ENCODE measurements at places on chromosomes 4 and X.
A peak's percentile ranks its signal among the peaks of the same experiment; 100 is the strongest.

DNA sequence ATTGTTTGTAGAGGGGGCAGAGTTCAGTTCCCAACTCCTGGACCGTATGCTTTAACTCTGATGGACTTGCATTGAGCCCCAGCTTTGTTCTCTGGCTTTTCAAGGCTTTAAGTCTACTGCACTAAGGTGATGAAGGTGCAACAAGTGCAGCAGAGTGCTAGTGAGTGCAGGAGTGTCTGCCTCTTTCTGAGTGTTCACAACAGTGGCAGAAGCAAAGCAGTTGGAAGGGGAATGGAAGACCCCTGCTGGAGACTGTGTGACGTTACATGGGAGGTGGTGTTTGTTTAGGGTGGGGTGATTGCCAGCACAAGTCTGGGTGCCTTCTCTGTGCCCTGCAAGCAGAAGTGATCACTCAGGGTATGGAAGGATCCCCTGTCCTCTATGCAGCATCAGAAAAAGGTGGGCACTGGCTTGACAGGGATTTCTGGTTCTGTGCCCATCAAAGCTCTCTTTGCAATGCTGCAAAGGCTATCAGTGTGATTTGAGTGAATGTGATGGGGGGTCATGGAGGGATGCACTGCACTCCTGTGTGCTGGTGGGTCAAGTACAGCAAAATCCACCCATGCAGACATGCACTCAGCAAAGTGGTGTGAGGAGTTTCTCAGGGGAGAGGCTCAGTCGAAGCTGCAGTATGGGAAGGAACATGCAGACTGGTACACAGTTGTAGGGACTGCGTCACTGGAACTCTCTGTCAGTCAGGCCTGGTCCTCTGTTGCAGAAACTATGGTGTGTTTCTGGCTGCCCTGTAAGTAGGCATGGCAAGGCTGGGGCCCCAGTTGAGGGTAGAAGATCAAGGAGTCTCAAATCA, 70.9 kb upstream of the UGT2B7 start:
- DNase-seq: peak; percentile 51

DNA sequence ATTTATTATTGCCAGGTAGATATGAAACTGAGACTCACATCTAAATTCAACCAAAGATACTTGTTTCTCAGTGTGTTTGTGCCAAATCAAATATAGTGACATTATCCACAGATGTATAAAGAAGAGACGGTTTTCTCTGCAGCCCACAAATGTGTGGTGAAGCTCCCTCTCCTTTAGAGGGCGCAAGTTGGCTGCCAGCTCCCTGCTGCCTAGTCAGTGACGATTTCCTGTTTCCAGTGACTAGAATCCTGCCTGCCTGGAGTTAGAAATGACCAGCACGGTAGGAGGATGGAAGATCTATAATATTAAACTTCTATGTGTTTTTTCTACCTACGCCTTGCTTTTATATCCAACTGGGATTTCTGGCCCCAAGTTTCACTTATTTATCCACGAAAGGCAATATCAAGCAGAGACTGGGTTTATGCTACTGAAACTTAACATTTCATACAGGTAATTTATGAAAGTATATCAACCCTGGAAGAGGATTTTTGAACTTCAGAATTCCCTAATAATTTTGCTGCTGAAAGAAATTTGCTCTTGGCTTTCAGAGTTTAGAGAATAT, 1793.7 kb upstream of the TENM3 start:
- DNase-seq: no peak

DNA sequence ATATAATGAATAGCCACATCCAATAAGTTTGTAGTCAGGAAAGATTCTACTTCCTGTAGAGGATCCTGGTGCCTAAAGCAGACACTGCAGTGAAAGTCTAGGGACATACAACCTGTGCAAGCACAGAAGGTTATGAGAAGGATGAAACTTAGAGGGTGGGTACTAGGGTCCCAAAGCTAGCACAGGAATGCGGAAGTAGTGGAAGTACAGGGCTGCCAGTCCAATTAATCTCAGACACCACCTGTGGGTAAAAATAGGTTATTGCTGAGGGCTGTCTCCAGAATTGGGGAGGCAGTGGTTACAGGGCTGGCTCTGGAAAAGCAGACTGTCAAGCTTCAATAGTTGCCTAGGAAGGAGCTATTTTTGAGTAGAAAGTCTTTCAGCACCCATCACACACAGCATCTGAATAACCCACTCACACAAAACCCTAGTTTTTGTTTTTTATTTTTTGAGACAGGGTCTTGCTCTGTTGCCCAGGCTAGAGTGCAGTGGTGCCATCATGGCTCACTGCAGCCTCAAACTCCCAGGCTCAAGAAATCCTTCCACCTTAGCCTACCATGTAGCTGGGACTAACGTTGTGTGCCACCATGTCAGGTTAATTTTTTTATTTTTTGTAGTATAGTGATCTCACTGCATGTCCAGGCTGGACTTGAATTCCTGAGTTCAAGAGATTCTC, 50.8 kb upstream of the ELF2 start:
- DNase-seq: no peak

- no peak for DNase-seq
Measured at GRCh38 chrX:103846386-103846785, 14.3 kb upstream of the RAB9B start.

- DNase-seq: no peak
Measured at GRCh38 chrX:22594766-22595165, 322.1 kb downstream of the CBLL2 start.

DNA sequence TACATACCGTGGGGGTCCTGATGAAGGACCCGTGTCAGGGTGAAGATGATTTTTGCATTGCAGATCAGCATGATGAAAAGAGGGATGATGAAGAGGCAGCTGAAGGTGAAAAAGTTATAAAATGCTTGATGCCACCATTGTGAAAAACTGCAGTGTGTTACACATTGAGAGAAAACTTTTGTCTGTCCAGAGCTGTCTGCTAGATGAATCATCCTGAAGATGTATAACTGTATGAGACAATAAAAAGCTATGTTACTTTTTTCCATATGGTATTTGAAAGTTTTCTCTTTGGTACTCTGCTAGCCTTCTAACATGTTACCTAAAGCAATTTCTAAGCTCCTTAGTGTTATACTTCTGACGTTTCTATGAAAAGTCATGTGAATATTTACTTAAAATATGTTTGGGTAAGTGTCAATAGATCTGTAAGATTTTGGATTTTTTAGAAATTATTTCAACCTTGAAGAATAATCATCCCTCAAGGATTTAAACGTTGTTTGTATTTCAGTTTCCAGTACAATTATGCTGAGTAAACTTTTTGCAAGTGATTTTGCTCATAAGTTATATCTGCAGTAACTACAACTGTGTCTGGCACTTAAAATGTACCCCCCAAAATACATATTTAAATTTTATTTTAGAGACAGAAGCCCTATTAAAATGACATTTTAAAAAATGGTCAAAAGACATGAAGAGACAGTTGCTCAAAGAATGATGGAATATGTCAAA, 9.5 kb downstream of the GNRHR start:
- DNase-seq: no peak

- no peak for DNase-seq
Measured at GRCh38 chrX:78092296-78092695, 11.8 kb upstream of the PGK1 start.

GRCh38 chr4:24105327-24106038, 215.6 kb upstream of the PPARGC1A start:
- DNase-seq: no peak

DNA sequence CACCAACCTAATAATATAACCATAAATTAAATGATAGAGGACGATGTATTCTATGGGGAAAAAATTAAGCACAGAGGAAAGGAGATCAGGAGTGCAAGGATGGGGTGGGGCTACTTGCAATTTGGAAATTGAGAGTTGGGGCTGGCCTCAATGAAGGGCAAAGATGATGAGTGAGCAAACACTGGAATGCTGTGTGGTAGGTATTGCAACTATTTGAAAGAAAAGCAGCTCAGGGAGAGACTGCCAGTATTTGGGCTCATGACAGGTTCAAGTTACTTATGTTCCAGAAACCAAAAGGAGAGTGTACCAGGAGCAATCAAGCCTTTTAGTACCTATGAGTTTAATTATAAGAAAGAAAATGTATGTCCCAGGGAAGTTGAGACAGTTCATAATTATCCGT, 47.4 kb downstream of the ASIC5 start:
- no peak for DNase-seq

DNA sequence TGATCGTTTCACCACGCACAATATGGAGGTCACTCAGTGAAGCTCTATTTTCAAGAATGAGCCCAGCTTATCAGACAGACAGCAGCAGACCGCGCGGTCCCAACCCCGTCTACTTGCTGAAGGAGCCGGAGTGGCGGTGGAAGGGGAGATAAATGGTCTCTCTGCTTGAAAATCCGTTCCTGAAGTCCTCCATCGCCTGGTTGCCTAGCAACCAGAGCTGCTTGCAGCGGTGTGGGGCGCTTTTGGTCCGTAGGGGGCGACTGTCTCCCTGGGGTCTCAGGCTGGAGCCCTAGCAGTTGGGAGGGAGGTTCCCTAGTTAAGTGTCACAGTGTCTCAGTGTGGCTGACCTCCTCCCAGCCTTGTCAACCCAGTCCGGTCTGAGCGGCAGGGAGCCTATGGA, 8.3 kb upstream of the DLG3 start:
- DNase-seq: no peak

DNA sequence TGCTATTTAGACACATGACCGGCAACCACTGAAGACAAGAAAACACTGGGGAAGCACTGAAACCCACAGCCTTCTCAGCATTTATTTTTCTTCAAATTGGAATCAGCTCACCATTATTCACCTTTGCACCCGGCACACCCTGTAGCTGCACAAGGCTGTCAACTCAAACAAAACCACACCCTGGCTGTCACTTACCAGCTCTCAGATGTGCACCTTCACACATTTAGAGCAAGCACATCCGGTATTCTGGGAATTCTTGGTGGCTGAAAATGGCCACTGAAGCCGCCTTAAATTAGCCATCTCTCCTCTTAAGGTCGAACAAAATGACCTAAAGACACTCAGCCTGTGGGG, 5.9 kb downstream of the ZFYVE28 start:
- no peak for DNase-seq

- no peak for DNase-seq
Measured at GRCh38 chr4:18880871-18881270, 859.3 kb upstream of the LCORL start.

- DNase-seq: peak; percentile 38
Measured at GRCh38 chrX:151384807-151385206, 12.2 kb upstream of the VMA21 start.

DNA sequence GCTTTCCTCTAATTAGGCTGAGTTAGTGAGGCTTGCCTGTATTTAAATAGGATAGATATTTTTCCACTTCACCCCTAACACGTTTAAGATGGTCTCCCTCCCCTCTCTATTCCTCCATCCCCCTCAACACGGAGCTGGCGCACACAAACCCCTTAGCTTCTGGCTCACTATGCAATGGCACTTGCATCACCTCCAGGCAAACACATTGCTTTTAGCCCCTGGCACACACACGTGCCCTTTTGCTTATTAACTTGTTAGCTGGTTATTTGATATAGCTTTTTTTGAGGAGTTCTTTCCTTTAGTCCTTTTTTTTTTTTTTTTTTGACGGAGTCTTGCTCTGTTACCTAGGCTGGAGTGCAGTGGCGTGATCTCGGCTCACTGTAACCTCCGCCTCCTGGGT, 94.3 kb downstream of the HDAC8 start:
- no peak for DNase-seq

DNA sequence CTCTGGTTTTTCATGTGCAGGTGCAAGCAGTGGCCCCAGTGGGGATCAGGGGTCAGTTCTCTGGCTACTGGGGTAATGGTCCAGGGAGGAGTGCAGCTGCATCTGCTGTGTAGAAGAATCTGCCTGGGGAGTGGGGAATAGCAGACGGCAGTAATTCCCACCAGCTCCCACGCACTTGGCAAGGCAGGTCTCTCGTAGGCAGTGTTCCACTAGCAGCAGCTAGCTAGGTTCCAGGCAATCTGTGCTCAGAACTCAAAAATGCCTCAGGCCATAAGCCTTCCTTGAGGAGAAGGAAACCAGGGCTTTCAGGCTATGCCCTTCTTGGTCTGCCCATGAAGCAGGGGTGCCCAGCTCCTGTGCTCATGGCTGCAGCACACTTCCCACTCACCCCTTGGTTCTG, 38.8 kb downstream of the DCLK2 start:
- no peak for DNase-seq

GRCh38 chr4:147821555-147821954, 89.7 kb downstream of the ARHGAP10 start:
- DNase-seq: no peak

DNA sequence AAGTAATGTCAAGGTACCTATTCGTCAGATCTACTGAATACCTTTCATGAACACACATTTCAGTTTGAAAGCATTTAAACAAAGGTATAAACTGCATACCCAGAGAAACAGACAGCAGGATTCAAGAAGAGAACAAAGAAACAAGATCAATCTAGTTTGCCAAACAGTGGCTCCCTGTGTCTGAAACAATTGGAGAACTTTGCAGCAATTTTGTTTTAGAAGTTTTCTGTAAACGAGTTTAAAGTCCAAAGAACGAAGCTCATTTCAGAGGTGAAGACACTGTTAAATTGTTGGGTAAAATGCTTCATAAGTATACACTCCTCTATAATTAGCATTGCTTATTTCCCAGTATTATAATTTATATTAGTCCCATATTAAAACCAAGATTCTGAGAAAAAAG, 21.4 kb upstream of the NSUN7 start:
- DNase-seq: no peak

- DNase-seq: peak; percentile 22
Measured at GRCh38 chrX:16204538-16204937, 37.3 kb downstream of the MAGEB17 start.

- no peak for DNase-seq
Measured at GRCh38 chr4:137213372-137214173, 318.7 kb downstream of the PCDH18 start.

- DNase-seq: no peak
Measured at GRCh38 chrX:28889591-28890090, 302.4 kb downstream of the IL1RAPL1 start.

- DNase-seq: no peak
Measured at GRCh38 chr4:56850910-56851309, 29.4 kb upstream of the SPINK2 start.

DNA sequence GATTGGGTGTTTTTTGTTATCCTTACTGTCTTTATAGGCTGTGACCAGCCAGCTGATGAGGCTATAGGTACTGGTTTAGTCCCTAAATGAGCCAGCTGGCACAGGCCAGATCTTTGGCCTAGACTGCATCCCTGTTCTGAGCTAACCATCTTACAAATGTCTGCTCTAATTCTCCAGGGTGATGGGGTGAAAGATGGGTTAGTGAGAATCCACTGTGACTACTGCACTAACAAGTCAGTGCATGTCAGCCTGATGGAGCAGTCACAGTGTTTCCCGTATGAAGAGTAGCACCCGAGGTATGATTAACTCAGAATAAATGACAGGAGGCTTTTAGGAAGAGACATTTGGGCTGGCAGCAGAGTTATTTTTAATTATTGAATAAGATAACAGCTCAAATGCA, 181.0 kb downstream of the DCTD start:
- DNase-seq: no peak

DNA sequence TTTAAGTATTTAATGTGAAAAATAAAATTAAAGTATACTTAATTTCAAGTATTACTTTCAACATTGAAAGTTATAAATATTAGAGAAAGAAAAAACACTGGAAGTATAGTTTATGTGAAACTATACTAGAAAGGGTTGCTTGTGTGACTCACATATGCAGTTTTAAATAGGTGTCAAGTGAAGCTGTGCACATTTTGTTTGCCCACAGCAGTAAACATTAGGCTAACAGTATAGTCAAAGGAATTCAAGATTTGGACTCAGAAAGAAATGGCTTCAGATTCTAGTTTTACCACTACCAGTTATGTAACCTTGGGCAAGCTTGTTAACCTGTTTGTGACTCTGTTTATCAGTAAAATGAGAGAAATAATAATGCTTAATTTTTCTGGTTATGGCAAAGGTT, 148.2 kb downstream of the FAM47B start:
- DNase-seq: no peak

- no peak for DNase-seq
Measured at GRCh38 chr4:92265021-92265420, 38.7 kb upstream of the GRID2 start.

- DNase-seq: no peak
Measured at GRCh38 chr4:165721815-165722214, 151.2 kb upstream of the TLL1 start.

Measured in body of pancreas (tissue), 4 donors.